Left ventricle myocardium inferior (tissue), 1 donor: ENCODE measurements at places on chromosomes 1 and 21.
A peak's percentile ranks its signal among the peaks of the same experiment; 100 is the strongest.

DNA sequence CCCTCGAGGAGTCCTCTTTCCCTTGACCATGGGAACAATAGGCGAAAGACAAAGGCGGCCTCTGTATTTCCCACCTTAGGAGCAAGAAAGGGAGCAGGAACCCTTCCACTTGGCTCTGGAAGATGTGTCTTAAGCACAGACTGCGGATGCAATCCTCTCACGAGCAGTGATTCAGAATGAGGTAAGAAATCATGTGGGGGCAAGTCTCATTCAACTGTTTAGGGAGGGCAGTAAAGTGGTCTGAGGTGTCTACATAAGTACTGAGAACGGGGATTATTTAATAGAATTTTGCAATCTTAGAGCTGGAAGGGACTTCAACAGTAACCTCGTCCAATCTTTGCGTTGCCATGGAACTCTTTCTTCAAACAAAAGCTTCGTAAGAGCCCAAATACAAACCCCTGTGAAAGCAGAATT, 1.6 kb upstream of the DYRK3 start:
- H3K36me3 ChIP-seq, result no peaks in the 10 kb centered on the region
- H3K4me3 ChIP-seq, result no peak overlapping the region
- H3K27ac ChIP-seq, result no peak overlapping the region

DNA sequence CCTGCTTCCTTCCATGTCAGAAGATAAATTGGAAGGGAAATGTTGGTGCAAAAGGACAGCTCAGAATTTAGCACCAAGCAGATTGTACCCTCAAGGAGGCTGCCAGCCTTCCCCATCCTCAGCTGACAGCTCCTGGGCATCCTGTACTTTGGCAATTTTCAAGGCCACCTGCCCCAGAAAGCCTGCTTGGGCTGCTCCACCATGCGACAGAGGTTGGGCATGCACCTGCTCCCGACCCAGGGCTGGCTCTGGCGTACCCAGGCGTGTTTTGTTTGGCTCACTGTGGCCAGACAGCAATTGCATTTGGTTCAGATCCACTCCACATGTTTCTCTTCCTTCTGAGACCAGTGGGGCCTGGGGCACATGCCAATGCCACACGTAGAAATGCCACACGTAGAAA, 547.8 kb downstream of the NPHP4 start:
- peaks cover 92% of the 10 kb centered on the region for H3K27me3 ChIP-seq
- no peak overlapping the region for H3K27ac ChIP-seq
- H3K36me3 ChIP-seq, result no peaks in the 10 kb centered on the region

GRCh38 chr1:91591175-91591974, 90.7 kb downstream of the CDC7 start:
- H3K27me3 ChIP-seq, result no peaks in the 10 kb centered on the region
- peaks cover 38% of the 10 kb centered on the region for H3K4me1 ChIP-seq
- no peak for DNase-seq
- no peaks in the 10 kb centered on the region for H3K36me3 ChIP-seq

GRCh38 chr1:22556391-22557104, 6.7 kb upstream of the EPHA8 start:
- H3K36me3 ChIP-seq, result no peaks in the 10 kb centered on the region
- no peak overlapping the region for H3K27ac ChIP-seq
- no peaks in the 10 kb centered on the region for H3K4me1 ChIP-seq
- peaks cover 99% of the 10 kb centered on the region for H3K27me3 ChIP-seq

DNA sequence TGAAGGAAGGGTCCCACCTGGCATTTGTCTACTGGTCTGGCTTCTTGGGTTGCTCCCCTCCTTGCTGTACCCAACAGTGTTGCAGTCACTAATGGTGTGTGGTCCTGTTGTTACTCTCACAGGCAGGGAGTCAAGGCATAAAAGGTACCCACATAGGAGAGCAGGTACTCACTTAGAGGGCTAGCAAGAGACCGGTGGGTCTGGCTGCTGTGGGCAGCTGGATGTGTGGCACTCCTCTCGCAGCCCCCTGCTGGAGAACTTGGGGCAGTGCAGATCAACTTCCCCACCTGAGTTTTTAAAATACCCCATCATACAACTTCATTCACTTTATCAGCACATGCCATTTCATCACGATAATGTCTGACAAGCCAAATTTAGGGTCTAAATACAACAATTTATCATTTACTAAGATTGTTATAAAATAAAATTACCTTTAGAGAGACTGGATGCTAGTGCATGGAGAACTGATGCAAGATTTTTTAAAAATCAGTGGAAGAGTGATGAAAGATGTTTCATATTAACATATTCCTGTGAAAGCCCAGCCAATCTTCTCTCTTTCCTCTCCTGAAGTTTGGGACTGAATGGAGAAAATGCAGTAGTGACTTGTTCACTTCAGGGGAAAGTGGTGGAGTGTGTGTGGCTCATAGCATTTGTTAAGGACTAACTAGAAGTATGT, 42.8 kb downstream of the ACP6 start:
- H3K27ac ChIP-seq, result no peak overlapping the region
- peaks cover 21% of the 10 kb centered on the region for H3K36me3 ChIP-seq
- no peaks in the 10 kb centered on the region for H3K27me3 ChIP-seq
- DNase-seq, result peak; percentile 35
- no peaks in the 10 kb centered on the region for H3K4me1 ChIP-seq

- no peaks in the 10 kb centered on the region for H3K4me1 ChIP-seq
- H3K4me3 ChIP-seq, result no peak overlapping the region
- H3K27me3 ChIP-seq, result peaks cover 9% of the 10 kb centered on the region
- no peak overlapping the region for H3K27ac ChIP-seq
These were observed 36.5 kb downstream of the NKAIN1 start for GRCh38 chr1:31203215-31203614.
